ENCODE measurements at places on chromosomes 6 and 20.

DNA sequence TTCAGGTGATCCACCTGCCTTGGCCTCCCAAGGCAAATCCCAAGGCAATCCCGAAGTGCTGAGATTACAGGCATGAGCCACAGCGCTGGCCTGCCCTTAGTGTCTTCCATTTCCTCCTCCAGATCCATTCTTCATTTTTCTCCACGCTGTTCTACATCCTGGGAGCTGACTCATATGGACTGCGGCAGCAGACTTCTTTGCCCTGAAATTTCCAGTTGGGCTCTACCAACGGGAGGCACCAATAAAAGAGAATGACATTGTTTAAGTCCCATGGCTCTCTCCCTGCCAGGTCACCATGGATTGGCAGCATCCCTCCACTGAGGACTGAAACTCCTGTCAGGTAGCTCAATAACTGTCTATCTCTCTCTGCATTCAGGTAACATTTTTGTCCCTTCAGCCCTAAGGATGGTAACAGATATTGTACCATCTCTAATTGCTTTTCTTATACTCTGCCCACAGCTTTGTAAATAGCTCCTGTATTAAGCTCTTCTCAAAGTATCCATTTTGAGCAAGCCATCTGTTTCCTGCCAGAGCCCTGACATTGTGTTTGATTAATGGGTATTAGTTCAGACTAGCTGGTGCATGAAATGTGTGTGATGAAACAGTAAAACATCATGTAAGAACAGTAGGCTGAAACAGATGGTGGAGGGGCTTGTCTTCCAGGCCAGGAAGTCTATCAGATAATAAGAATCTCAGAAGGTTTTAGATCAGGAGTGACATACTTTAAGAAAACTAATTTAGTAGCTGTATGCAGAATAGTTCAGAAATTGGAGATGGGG is 3.6 kb downstream of the TBCC start:
- DNase-seq: no peak

DNA sequence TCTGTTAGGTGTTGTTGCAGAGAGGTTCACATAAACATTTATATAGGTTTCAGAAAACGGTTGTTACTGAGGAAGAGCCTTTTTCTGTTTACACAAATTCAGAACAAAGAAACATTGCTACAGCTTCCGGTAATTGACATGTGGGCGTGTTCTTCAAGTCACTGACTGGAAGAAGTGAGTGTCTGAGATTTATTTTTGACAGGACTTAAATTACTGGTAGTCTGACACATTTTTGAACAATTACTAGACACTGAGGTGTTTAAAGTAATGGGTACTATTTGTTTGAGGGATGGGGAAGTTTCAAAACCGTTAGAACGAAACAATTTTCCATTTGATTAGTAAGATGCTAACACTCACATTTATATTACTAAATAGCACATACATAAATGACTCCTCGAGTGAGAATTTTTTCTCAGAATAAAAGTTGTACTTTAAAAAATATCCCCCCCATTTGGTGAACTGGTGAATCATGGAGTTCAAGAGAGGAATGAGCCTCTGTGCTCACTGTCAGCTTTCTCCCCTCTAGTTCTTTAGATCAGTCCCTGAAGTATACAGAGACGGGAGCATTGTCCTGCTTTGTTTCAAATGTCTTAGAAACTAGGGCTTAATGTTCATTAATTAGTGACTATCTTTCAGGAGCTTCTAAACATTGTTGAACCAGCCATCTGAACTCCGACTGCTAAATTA is 98.7 kb downstream of the TSHZ2 start:
- peak; percentile 23 for DNase-seq

- no peak for DNase-seq
Measured at GRCh38 chr20:54062812-54063280, 7.5 kb downstream of the BCAS1 start.

DNA sequence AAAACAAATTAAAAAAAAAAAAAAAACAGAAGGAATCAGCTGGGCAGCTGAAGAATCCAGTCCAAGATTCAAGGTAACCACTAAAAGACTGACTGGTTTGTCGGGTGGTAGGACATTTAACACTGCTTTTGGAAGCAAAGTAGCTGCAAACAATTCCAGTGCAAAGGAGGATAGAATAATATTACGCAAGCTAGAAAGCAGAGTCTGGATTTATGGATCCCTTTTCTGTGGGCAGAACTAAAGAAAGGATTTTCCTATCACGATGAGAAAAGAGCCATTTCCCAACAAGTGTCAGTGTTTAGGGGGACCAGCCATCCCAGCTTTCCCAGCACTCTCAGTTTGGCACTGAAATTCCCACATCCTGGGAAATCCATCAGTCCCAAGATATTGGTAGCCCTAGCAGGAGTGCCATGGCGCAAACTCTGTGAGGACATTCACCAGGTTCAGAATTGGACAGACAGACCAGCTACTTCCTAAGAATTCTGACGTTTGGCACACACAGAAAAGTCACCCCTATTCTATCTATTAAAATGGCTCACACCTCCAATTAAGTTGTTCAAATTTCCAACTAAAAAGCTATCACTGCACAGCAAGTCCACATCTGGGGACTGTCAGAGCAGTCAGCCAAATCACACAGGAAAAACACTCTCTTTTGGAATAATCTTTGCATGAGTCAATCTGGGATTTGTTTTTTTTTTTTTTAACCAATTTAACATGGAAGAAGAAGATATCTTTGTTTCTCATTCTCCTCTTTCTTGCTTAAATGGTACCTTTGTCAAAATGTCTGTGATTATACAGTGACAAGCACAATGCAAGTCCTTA is 356.8 kb upstream of the ARID1B start:
- no peak for DNase-seq

Measured in activated CD4-positive, alpha-beta T cell treated with anti-CD3 and anti-CD28 coated beads for 24 hours (primary cell).